ENCODE measurements at places on chromosomes 6 and 20.

DNA sequence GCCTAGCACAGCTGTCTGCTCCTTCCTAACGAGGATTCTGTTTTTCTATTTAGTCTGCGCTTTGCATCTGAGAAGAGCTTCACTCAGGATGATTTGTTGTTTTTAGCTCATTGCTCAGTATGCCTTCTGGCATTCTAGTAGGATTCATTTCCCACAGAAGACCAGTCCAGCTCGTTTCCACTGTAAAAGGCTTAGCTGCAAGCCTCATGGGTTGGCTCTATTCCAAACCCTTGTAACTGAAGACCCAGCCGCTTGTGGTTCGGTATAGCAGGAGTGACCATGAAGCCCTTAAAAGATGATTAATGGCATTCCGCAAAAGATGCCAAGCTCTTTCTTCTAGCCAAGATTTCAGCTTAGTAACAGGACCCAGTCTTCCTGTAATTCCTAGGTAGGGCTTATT is 7.2 kb downstream of the ADGRF1 start:
- DNase-seq: no peak

DNA sequence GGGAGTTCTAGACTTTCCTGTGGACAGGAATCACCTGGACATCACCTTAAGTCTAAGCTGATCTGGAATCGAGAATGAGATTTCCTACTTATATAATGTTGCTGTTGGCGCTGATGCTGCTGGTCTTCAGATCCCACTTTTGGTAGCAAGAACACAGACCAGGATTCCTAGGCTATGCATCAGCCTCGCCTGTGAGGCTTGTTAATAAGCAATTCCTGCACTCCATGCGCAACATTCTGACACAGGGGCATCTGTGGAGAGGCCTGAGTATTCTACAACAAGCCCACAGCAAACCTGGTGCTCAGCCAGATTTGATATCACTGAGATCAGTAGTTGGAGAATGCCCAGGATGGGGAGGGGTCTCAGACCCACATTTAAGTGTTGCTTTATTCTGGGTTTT is 52.0 kb upstream of the TRIM26 start:
- no peak for DNase-seq

DNA sequence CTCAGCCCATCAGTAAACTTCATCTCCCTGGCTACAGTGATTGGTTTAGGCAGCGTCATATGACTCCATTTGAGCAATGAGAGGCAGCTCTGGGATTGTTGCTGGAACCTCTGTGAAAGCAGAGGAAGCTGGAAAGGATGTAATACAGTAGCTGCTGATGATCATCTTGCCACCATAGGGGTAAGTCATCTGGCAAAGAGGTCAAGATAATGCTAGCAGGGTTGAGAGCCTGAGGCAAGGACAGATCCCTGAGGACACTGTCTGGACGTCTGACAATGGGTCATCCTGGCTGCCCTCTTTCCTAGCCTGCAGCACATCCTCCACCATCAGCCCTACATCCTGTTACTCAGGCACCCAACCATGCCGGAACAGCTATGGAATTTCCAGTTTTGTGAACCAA is 25.5 kb upstream of the FKBP1A start:
- DNase-seq: no peak

GRCh38 chr6:158027590-158028285 is 46.1 kb downstream of the SYNJ2 start:
- DNase-seq: no peak

DNA sequence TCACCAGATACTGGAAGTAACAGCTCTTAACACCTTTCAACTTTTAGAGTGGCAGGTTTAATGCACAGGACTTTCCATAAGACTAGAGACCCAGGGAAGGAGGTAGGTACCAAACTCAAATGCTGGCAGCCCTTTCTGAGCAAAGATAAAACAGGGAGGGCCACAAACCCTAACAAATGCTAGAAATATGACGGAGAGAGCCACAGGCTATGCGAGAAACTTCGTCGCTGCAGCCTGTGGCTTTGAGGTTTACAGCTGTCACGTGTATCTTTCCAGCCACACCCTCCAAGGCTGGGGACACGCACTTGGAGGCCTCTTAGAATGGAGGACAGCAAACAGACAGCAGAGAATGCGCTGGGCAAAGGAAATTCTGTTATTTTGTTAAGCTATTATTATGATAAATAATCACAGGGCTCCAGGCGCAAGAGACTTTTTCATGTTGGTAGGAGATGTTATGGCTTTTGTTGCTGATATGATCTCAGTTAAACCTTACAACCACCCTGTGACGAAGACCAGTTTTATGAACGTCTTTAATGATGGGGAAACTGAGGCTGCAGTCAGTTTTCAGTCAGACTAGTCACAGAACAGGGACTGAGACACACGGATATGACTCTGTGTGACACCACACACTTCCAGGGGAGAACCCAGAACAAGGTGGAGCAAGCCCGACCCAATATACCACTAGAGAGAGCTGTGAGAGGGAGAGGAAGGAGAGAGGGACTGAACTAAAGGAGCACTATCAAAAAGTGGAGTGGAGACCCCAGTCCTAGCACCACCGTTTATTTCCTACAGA is 2.0 kb downstream of the TRAM2 start:
- peak; percentile 43 for DNase-seq

- DNase-seq: no peak
Measured at GRCh38 chr6:18976091-18976490, 588.9 kb downstream of the RNF144B start.

DNA sequence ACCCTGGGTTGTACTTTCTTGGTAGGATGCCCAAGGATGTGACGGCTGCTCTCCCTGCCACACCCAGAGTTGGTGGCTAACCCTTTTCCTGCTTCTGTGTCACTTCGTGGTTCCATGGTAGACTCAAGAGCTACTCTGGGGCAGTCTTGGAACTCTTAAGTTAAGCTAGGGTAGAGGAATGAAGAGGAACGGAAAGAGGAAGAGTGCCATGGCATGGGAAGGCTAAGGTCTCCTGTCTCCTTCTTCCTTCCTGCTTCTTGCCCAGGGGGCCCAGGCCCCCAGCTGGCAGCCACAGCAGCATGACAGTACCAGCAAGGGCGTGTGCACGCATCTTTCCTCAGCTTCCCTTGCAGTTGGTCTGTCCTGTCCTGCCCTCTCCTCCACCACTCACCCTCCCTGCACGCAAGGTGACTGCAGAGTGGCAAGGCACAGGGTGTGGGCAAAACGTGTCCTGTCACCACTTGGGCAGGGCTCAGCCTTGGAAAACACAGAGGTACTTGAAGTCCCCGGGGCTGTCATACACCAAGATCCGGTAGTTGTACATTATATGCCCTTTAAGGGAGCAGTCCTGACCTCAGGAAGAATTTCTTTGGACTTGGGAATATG is 39.8 kb upstream of the TGM3 start:
- DNase-seq: peak; percentile 67

DNA sequence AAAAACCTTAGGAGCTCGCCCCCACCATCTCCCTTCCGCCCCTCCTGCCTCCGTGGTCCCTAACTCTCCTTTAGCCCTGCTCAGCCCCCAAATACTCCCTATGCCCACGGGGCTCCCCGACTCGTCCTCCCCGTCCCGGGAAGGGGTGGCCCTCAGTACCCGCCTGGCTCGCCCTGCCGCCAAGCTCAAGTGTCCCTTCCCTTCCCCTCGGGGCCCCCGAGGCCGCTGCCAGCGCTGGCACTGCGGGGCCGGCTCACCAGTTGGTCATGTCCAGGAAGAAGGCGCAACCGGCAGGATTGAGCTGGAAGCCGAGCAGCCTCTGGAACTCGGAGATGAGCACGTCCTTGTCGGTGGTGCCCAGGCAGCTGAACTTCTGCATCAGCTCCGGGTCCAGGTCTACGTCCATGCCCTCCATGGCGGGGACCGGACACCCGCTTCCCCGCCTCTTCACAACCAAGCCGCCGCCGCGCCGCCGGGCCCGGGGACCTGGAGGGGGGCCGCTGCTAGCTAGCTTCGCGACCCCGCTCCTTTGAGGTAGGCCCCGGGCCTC is 303 bp downstream of the ILRUN start:
- DNase-seq: no peak

DNA sequence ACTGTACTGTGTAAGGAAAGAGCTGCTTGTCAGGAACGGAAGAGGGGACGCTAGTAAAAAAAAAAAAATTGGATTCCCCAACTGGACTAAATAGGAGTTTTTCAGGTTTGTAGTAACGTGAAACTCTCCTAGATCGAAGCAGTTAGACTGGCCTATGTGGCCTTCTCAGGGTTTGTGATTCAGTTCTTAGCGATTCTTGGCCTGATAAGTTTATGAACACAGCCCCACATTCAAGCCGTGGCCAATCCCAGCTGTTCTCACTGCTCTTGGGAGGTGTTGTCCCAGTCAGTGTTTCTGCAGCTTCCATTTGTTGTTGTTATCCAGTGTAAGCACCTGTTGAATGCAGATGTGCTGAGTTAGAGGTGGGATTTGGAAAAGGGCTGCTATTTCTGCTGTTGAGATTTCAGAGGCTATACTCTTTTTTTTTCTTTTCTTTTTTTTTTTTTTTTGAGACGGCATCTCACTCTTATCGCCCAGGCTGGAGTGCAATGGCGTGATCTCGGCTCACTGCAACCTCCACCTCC is 29.7 kb downstream of the TAF8 start:
- DNase-seq: no peak

DNA sequence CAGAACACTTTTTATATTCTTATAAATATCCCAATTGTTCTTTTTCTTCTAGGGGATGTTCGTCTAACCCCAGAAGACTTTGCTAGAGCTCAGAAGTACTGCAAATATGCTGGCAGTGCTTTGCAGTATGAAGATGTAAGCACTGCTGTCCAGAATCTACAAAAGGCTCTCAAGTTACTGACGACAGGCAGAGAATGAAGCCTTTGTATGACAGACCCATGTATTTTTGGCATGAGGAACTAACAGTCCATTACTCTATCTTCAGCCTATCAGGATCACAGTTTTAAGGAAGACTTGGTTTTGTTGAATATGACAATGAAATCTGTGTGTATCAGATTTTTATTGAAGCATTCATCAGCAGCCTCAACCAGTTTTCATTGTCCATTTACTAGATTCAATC is 71.4 kb downstream of the VTA1 start:
- no peak for DNase-seq
